ENCODE measurements at places on chromosomes 7 and 10.

DNA sequence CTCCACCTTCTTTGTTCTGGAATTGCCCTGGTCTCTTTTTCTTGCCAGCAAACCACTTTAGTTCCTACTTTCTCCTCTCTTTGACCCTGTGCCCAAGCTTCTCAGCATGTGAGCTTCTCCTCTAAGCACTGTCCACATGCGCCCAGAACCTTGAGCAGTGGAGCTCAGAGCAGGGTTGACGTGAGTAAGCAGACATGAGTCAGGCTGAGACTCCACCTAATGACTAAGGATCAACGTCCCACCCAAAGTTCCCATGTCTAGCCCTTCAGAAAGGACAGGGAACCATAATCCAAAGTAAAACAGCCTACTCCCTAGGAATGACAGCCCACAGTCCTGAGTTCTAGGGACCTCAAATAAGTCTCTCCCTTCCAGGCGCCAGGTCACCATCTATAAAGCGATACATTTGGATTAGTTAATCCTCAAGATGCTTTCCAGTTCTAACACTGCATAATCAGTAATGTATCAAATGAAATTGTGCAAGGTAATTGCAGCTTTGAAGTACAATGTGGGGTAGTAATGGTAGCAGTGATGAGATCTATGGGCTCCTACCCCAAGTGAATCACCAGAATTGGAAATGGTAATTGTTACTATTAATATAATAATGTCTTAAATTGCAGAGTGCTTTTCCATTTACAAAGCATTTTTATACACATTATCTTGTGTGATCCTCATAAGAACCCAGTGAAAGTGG, 44.5 kb downstream of the KCNMA1 start:
- no peak for DNase-seq

- DNase-seq = no peak
Measured at GRCh38 chr7:18890885-18891621, 226.4 kb downstream of the TWIST1 start.

GRCh38 chr10:29896053-29896452, 163.3 kb downstream of the JCAD start:
- DNase-seq = no peak

DNA sequence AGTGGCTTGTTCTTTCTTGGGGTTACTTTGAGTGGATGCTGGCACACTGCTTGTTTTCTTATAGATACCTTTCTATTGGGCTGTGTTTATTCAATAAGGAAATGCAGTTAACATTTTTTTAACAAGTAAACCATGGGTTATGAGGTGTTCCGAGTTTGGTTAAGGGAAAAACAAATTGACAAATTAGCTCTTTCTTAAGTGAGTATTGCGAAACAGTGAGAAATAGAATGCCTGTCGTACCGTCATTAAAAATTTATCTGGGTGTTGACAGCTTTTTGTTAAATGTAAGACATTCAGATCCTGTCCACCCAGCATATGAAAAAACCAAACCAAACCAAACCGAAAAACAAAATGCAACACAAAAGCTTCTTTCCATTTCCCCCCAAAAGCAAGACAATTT, 6.2 kb downstream of the CUX1 start:
- DNase-seq = no peak

DNA sequence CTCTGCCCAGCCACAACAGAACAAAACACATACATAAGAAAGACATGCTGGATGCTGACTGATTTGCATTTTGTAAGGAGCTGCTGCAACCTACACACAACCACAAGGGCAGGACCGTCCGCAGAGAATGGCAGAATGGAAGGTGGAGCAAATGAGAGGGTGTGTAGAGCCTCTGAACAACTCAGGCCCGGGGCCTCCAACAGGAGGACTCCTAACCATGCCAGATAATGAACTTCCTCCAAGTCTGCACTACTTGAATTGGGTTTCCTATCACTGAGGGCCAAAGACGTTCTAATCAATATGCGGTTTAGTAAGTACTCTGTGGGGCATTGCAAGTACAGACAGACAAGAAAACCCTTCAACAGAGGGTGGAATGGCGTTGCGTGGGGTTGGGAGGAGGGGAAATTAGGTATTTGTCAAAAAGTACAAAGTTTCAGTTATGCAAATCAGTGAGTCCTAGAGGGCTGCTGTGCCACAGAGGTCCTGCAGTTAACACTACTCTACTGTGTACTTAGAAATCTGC, 14.6 kb downstream of the VOPP1 start:
- DNase-seq = no peak

GRCh38 chr7:37054624-37055241, 330.4 kb upstream of the AOAH start:
- DNase-seq = no peak

DNA sequence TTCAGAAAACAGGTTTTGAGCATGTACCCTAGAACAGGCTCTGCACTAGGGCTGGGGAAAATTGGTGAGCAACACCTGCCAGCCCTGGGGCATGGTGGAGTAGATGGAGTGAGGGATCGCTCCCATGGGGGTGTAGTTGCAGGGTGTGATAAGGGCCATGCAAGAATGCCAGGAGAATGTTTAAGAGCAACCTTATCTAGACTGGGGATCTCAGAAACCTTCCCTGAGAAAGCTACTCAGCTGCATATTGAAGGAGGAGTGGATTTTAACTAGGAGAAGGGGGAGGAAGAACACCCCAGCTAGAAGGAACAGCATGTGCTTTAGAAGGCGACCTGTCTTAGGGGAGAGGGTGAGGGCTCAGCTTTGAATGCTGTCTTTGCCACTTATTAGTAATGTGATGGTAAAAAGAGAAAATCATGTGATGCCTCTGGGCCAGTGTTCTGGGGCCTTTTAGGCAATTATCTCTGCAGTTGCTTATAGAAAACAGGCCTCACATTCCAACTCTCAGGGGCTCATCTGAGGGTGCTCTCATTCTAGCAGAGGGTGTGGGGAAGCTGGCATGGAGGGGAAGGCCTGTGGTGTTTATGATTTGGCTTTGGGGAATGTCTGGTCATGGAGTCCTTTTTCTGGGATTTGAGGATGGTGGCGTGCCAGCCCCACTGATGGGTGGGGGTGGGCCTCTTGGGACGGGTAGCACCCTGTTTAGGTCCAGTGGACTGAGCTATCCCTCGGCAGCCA, 225.4 kb downstream of the BMPER start:
- DNase-seq = no peak

- DNase-seq = no peak
Measured at GRCh38 chr10:126135941-126136595, 239.7 kb downstream of the FANK1 start.

DNA sequence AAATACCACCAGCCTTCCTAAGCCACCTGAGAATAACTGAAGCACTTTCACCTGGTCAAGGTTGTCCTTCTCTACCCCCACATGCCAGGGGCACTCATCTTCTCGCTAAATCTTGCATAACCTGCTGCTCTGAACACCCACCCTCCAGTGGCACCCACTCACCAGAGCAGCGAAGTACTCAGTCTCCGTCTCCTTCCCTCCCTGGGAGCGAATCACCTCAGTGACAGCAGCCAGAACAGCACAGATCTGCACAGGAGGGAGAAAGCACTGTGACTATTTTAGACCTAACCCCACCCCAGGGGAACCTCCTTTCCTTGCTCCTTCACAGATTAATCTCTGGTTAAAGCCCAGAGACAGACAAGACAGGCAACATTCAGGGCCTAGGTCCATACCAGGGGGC, 5.1 kb downstream of the RRP12 start:
- DNase-seq = no peak

GRCh38 chr10:86292462-86293395, 73.9 kb downstream of the GRID1 start:
- no peak for DNase-seq

DNA sequence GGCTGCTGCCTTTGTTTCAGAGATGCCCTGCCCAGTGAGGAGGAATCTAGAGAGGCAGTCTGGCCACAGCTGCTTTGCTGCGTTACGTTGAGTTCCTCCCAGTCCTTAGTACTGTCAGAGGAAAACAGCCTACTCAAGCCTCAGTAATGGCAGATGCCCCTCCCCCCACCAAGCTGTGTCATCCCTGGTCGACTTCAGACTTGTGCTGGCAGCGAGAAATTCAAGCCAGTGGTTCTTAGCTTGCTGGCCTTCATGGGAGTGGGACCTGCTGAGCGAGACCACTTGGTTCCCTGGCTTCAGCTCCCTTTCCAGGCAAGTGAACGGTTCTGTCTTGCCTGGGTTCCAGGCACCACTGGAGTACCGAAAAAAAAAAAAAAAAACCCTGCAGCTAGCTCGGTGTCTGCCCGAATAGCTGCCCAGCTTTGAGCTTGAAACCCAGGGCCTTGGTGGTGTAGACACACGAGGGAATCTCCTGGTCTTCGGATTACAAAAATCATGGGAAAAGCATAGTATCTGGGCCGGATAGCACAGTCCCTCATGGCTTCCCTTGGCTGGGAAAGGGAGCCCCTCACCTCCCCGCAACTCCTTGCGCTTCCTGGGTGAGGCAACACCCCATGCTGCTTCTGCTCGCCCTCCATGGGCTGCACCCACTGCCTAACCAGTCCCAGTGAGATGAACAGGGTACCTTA, 9.1 kb downstream of the SDHAF3 start:
- no peak for DNase-seq

GRCh38 chr7:137626469-137627067, 220.2 kb downstream of the DGKI start:
- DNase-seq = no peak

DNA sequence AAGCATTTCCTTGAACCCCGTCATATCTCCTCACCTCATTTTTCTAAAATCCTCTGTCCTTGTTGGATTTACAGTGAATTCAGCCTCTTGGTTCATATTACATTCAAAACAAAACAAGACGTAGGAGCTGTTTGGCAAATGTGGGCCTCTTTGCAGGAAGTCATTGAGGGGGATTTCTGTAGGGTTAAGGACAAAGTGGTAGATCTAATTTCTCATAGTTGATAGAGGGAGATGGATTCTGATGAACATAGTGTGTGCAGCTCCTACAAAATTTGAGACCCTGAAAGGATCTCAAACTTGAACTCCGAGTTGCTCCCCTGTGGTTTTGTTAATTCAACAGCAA, 682 bp downstream of the TBXAS1 start:
- no peak for DNase-seq

DNA sequence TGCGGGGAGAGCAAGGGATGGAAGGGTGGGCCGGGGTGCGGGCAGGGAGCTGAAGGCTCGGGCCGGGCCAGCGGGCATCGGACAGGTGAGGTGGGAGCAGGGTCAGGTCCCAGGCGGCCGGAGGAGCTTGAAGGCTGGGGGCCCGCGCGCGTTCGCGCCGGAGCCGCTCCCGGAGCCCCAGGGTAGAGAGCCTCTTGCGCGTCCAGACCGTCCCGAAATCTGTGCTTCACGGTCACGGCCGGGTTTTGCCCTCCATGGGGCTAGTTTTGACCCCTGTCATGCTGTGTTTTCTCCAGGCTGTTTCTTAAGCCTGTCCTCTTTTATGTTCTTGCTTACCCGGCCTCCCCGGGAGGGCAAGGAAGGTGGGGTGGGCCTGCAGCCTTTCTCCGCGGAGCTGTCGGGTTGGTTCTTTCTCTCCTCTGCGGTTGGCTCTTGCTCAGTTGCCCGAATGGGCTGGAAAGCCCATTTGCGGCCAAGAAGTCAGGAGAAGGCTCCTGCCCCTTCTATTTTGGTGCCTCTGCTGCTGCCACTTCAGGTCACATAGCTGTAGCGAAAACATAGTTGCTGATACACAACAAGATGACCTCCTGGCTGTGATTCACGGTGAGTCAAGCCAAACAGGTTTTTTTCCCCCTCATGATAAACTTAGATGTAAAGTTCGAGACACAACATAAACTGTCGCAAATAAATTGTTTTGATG, 650 bp downstream of the UBE2D1 start:
- peak; percentile 3 for DNase-seq

- DNase-seq = no peak
Measured at GRCh38 chr10:53434413-53434812, 661.8 kb upstream of the MBL2 start.

Data from central memory CD4-positive, alpha-beta T cell (primary cell).